ENCODE measurements at places on chromosomes 13 and 19.

DNA sequence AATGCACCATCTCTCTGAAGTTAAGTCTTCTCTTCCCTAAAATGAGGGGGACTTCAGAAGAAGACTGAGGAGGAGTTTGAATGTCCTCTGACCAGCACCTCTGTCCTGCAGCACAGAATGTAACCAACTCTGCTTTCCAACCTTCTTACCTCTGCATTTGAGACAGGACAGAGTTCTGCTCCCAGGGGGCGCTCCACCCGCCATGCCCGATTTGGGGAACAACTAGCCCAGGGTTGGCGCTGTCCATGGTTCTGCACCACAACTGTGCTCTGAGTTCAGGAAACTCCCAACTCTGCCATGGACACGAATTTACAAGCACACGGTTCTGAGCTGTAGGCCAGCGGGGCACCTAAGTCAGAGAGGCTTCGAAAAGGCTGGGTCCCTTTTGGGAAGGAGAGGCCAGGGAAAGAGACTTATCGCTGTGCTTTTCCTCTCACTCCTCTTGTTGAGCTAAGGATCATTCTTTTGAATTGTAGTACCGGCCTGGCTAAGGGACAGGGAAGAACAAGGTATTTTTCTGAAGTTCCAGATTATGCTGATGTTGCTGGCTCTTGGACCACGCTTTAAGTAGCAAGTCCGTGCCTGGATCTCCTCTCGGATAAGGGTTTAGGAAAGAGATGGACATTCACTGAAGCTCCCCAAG lies 22.2 kb downstream of the SIGLEC5 start:
- no peak for DNase-seq

- DNase-seq = no peak
These were observed 16.4 kb upstream of the ZNF331 start for GRCh38 chr19:53521373-53522202.

DNA sequence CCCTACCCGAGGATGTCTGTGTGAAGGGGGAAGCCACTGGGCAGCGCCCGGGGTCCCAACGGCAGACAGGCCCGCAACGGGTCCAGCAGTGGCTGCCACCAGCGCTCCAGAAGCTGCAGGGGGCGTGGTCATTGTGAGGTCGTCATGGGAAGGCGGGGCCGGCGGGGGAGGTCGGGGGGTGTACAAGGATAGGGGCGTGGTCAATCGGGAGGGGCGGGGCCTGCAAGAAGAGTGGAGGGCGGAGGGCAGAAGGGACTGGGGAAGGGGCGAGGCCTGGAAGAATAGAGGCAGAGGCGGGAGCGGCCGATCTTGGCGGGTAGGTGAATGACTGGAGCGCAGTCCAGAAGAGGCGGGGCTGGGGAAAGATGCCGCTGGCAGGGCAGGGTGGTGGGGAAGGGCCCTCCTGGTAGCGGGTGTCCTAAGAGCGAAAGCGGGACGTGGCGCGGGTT lies 4.4 kb downstream of the FUZ start:
- DNase-seq = peak; percentile 26

- DNase-seq = no peak
These were observed 152.2 kb upstream of the PRR20A start for GRCh38 chr13:56988543-56988942.

GRCh38 chr19:3020321-3020960 lies 8.6 kb downstream of the TLE2 start:
- DNase-seq = no peak

DNA sequence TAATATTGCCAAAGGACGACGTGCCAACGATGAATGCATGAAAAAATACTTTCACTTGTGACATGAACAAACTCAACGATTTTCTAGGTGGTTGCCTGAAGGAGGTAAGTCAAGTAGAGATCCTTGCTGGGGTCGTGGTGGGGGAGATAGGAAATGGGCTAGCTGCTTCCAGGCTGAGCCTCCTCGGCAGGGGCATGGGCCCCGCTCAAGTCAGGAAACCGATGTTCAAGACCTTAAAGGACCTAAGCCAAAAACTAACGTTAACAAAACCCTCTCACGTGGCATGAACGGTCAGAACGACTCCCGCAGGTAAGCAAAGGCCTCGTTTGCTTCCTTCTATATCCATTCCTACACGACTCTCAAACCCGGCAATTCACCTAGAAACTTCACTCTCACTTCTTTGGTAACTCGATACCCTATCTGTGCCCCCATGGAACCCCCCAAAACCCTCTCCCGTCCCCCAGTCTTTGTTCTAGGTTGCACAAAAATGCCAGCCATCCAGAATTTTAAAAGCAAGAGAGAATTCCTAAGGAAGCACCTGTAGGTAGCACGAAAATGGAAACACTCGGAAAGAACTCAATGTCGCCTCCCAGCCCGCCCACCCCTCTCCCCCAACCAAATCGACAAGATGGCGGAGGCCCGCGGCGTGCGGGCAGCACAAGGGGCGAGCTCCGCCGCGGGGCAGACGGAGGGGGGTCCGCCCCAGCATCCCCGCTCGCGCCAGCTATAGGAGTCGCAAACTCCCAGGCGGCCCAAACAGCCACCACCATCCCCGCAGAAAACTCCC lies 13.6 kb downstream of the ACP4 start:
- DNase-seq = no peak

DNA sequence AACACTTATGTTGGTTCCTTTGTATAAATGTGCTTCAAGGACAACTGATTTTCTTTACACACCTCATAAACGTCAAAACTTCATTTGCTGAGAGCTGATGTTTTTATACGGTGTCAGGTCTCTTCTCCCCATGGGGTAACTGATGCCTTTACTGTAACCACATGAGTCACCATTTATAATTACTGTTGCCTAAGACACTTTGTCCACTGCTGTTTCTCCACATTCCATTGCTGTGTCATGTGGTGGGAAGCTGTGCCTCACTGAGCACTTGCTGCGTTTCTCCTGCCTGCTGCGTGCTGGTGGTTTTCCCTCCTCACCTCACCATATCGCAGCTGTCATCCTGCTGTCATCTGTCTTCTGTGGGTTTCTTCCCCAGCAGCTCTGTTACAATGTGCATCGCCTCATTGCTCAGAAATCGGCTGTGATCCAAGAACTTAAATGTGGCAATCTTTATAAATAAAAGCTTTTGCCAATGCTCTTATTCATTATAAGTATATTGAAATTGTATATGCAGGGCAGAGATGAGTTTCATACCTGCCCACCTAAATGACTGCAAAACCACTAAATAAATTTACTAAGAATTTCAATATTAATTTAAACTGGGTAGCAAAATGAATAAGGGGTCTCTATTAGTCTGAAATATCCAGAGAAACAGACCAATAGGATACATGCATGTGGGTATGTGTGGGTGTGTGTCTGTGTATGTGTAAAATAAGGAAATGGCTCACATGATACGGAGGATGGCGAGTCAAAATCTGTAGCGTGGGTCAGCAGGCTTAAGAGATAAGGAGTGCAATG lies 547.0 kb upstream of the SLITRK5 start:
- no peak for DNase-seq

GRCh38 chr19:48625891-48626327 lies 6.6 kb downstream of the SPHK2 start:
- DNase-seq = no peak

DNA sequence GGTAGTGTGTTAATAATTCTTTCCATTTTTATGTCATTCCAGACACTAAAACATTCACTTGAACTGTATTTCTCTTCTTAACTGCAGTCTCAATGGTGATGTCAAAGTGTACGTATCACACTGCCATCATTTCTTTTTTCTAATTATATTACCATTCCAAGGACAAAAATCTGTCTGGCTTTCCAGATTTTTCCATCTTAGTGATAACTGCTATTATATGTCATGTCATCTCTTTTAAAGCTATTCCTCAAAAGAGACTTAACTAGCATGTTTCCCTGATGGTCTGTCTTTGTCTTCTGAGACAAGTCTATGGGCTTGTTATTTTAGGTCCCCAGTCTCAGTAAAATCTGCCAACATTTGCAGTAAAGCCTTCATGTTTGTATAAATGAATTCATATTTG lies 1207.1 kb downstream of the PCDH17 start:
- no peak for DNase-seq

- DNase-seq = no peak
These were observed 8.8 kb upstream of the CD22 start for GRCh38 chr19:35320065-35320713.

GRCh38 chr13:72726726-72727416 lies 558 bp downstream of the MZT1 start:
- DNase-seq = no peak

- DNase-seq = no peak
These were observed 466.3 kb downstream of the PCDH17 start for GRCh38 chr13:58097831-58098230.

- DNase-seq = no peak
These were observed 65.0 kb downstream of the COG3 start for GRCh38 chr13:45529758-45530157.

DNA sequence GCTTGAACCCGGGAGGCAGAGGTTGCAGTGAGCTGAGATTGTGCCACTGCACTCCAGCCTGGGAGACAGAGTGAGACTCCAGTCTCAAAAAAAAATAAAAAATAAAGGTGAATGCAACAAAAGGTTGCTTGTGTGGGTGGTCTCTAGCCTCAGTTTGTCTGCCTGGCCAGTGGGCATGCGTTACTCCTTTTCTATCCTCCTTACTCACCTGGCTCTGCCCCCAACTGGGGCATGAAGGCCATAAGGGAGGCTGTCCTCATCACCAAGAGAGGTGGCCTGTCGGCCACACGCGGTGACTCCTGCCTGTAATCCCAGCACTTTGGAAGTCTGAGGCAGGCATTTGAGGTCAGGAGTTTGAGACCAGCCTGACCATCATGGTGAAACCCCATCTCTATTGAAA lies 1.9 kb upstream of the JUND start:
- DNase-seq = no peak

- DNase-seq = no peak
These were observed 1.1 kb downstream of the ATP4A start for GRCh38 chr19:35562336-35562735.

DNA sequence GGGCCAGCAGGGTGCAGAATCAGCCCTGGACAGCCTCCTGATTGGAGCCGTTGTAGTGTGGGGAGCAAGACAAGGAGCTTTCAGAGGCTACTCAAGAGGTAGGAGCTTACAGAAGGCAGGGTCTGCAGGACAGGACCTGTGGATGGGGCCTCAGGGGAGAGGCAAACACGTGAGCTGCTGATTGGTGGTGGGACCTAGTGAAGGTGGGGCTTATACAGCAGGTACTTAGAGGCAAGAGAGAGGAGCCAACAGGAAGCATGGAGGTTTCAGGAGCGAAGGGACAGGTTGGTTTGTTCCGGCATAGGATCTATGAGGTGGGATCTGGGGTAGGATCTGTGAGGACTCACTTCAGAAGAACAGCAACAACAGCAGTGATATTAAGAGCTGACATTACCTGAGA lies 32.4 kb downstream of the ZSWIM4 start:
- DNase-seq = no peak

DNA sequence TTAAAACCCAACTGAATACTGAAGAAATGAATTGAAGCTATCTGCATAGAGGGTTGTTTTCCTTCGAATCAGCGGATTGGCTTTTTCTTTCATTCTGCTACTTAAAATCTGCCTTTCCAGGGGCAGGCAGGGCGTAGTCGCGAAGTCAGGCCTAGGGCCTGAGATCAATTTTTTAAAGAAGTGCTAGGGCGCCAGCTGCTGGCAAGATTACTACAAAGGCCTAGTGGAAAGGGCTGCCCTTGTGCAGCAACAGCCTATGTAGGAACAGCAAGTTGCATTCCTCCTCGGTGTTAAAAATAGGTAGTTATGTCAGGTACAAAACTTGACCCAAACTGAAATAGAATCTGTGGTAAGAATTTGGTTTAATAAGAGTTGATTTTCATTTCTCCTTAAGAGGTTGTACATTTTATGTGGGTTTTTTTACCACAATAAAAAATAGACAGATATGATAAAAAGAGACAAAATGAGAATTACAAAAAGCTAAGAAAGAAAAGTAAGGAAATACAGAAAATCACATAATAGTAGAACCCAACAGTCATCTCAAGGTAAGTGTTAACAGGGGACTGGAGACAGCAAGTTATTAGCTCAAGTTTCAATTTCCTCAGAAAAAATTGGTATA lies 9.5 kb upstream of the URAD start:
- DNase-seq = peak; percentile 7

GRCh38 chr19:16441661-16442162 lies 30.1 kb downstream of the EPS15L1 start:
- DNase-seq = no peak

- no peak for DNase-seq
These were observed 203.8 kb upstream of the SLITRK6 start for GRCh38 chr13:86003029-86003428.

DNA sequence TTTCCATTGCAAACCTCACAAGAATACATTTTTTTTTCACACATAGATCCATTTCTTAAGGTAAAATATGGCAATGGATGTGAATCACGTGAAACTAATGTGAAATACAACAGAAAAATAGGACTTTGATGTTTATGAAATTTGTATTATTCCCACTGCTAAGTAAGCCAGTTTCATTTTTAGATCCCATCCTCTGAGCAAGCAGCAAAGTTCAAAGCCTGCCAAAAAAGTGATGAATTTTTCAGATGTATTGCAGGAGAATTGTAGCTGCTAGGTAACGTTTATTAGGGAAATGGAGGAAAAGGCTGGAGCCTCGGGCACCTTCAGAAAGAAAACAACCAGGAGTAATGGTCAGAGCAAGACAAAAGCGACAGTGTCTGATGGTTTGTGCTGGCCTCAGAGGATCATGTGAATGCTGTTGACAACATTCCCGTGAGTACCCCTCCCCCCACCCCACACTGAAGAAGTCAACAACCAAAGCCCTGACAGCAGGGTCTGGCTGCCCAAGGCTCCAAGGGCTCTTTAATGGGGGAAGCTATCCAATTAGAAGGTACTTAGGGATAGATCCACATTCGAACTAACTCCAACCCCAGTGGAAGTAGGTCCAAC lies 95.5 kb downstream of the OXGR1 start:
- no peak for DNase-seq

GRCh38 chr13:98999639-98999952 lies 21.7 kb upstream of the DOCK9 start:
- no peak for DNase-seq

DNA sequence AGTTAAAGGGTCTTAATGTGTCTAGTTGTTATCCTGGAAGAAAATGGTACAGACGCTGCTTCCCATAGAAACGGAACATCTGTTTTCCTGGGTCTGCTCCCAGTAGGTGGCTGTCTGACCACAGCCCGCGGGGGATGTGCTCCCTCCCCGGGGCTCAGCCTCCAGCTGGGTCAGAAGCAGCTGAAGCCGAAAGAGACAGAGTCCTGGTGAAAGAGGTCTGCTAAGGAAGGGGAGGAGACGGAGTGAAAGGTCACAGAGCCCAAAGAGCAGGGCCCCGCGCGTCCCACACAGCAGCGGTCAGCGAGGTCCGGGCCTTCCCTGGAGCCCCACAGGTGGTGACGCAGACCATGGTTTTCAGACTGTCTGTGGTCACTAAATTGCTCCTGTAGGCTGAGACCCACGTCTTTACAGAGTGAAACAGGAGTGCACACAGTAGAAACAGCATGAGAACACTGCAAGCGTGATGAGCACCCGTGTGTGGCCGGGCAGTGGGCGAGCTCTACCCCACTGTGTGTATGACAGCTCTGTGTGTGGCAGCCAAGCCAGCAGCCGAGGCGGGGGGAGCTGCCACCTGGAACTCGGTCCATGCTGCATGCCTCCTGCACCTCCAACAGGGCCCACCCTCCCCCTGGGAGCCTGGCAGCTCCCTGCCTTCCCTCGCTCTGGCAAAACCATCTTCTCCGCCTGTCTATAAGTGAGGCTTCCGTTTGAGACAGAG lies 52.0 kb upstream of the C13orf46 start:
- peak; percentile 39 for DNase-seq

All from GM12864 (cell line).